ENCODE measurements at places on chromosomes 2 and 18. TPM values are rescaled to one million over a fixed set of nuclear protein-coding genes. Genes with fewer than 3 reads are reported as not detected.

Gene DAW1
- not detected for total RNA-seq

Gene VAPA
- total RNA-seq: 253 TPM

GRCh38 chr2:54106631-54107454, 8.6 kb upstream of the ACYP2 start:
- no peaks in the 10 kb centered on the region for H3K36me3 ChIP-seq
- no peak overlapping the region for H3K27ac ChIP-seq
- no peaks in the 10 kb centered on the region for H3K27me3 ChIP-seq
- H3K4me1 ChIP-seq: no peaks in the 10 kb centered on the region

- no peak overlapping the region for H3K4me3 ChIP-seq
- H3K27ac ChIP-seq: no peak overlapping the region
- no peak for DNase-seq
- no peaks in the 10 kb centered on the region for H3K4me1 ChIP-seq
- H3K27me3 ChIP-seq: no peaks in the 10 kb centered on the region
Observed at GRCh38 chr2:144668493-144669110, 148.7 kb upstream of the ZEB2 start.

- no peak overlapping the region for H3K27ac ChIP-seq
- peaks cover 7% of the 10 kb centered on the region for H3K4me1 ChIP-seq
- H3K36me3 ChIP-seq: no peaks in the 10 kb centered on the region
- no peaks in the 10 kb centered on the region for H3K27me3 ChIP-seq
Observed at GRCh38 chr2:17643031-17643615, 102.6 kb downstream of the VSNL1 start.

DNA sequence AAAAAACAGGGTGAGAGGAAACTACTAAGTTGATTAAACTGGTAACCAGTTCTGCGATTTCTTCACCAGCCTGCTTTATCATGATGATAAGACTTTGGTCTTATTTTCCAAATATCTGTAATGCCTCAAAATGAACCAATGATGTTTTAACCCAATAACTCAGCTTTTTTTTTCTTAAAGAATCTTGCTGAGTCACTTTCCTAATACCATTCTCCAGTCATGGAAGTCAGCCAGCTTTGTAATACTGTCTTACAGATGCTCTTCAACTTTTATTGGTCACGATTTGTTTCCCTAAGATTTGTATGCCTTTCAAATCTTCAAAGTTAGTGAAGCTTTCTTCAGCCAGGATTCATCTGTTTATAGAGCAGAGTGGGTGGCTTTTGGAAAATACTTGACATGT, 47.7 kb upstream of the SMIM21 start:
- no peak overlapping the region for H3K27ac ChIP-seq
- H3K36me3 ChIP-seq: no peaks in the 10 kb centered on the region
- no peak overlapping the region for H3K4me3 ChIP-seq

DNA sequence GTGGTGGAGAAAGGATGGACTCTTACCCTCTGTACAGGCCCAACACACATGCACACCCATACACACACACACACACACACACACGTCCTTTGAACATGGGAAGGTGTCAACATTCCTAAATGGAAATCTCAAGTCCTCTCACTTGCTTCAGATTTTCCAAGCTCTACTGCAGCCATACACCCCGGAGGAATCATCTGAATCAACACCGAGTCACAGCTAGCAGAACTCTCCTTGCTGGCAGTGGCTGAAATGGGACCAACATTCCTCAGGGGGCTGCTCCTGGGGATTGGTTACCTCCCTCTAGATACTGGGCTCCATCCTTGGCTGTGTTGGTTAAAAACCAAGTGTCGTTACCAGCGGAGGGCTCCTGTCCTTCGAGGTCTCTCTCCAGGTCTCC, 112.7 kb downstream of the BCL11A start:
- H3K27ac ChIP-seq: no peak overlapping the region
- no peak overlapping the region for H3K4me3 ChIP-seq
- no peaks in the 10 kb centered on the region for H3K4me1 ChIP-seq

DNA sequence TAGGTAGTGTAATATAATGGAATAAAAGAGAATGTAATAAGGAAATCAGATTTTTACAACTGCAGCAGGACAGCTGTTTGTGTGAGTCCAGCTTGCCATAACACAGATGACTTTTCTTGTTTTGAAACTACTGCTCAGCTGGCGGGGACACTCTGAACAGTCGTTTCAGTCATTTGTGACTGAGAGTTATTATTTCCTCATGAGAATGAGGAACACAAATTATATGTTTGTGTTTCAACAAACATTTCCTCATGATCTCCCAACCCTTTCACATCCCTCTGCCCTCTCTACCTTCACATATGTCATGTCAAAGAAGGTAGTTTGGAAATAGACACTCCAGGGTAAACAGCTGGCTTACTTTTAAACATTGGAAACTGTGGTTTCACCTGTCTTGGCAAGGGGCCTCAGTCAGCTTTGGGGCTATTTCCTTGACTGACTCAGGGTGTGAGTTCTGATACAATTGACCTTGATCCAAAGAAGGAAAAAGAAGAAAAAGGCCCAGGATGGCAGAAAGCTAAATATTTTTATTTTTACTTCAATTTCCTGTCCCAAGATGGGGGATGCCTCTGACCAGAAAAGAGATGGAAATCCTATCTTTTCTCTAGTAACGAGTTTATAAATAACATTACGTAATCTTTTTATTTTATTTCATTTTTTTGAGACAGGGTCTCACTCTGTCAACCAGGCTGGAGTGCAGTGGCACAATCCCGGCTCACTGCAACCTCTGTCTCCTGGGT, 593 bp downstream of the SP140L start:
- peak overlapping the region; percentile 41 for H3K27ac ChIP-seq
- peak overlapping the region; percentile 19 for H3K4me3 ChIP-seq

All from thyroid gland (tissue), 4 donors.